ENCODE measurements at places on chromosomes 13 and 19.

GRCh38 chr19:29446361-29446760 is 79.4 kb upstream of the VSTM2B start:
- DNase-seq = no peak

DNA sequence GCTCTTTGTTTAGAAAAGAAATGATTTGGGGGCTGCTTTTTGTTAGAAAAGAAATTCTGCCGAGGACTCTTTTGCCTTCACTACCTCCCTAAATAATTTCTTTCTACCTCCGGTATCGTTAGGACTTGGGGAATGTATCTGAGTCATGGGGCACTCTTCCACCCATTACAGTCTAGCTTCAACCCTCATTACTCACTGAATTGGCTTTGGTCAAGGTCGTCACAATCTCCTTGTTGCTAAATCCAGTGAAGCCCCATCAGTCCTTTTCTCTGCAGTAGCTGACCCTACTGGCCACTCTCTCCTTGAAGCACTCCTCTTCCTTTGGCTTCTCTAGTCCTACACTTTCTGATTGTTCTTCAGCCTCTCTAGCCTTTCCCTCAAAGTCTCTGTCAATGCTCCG is 34.0 kb downstream of the WDR87 start:
- no peak for DNase-seq

- no peak for DNase-seq
These were observed 95.2 kb upstream of the CLDN10 start for GRCh38 chr13:95457294-95457693.

DNA sequence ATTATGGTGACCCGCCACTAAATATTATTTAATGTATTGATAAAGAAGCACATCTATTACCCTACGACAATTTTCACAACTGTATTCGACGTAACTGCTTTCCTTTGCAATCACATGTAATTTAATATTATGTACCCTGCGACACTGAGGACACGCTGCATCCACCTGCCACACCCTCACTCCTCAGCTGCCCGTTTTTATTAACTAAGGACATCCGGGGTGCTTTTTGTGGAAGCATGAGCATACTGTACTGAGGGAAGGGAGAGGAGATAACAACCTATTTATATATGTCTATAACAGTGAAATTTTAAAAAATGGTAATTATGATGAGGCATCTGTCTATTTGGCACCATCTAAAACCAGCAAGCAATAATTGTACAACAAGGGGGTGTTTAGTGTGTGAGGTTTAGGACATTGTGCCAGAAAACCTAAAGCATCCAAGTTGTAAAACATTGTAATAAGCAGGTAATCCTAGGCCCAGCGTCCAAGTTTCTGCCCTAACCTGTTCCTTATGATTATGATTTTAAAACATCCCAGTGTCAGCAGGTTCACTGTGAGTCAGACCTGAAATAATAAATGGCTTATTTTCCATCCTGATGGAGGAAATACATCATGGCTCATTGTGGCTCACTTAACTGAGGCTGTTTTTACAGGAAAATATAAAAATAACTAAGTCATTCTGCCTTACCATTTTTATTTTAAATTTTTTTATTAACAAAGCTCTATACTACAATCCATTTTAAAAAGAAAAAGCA is 56.3 kb downstream of the FOXO1 start:
- DNase-seq = no peak

GRCh38 chr13:69755101-69755500 is 352.5 kb upstream of the ATXN8OS start:
- no peak for DNase-seq

DNA sequence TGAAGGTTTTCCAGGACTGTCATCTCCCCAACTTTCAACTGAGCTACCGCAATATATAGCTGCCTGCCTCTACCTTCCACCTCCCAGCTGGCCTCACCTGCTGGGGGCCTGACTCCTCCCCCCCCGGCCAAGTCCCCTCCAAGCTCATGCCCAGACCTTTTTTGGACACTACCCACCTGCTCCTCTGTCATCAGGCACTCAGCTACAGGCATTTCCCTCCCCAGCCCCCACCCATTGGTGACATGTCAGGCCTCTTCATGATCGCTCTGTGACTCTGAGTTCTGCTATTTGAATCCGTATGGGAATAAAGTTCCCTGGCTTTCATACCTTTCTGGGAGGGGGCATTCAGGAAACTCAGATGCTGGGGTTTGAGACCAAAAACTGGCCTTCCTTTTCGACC is 1.8 kb downstream of the PRKACA start:
- DNase-seq = no peak

DNA sequence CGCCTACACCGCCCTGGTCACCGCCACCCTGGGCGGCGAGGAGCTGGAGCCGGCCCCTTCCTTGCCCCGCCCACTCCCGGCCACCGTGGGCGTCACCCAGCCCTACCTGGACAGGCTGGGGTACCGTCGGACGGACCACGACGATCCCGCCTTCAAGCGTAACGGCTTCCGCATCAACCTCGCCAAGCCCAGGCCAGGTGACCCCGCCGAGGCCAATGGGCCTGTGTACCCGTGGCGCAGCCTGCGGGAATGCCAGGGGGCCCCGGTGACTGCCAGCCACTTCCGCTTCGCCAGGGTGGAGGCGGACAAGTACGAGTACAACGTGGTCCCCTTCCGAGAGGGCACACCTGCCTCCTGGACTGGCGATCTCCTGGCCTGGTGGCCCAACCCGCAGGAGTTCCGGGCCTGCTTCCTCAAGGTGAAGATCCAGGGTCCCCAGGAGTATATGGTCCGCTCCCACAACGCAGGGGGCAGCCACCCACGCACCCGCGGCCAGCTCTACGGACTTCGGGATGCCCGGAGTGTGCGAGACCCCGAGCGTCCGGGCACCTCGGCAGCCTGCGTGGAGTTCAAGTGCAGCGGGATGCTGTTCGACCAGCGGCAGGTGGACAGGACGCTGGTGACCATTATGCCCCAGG is 7.0 kb downstream of the CILP2 start:
- no peak for DNase-seq

- no peak for DNase-seq
These were observed 2.1 kb downstream of the SEMA6B start for GRCh38 chr19:4557144-4557970.

Measured in mesothelial cell of epicardium (in vitro differentiated cells).